ENCODE measurements at places on chromosomes 2 and 18. TPM values are rescaled to one million over a fixed set of nuclear protein-coding genes. Genes with fewer than 3 reads are reported as not detected.
A peak's percentile ranks its signal among the peaks of the same experiment; 100 is the strongest.

The DTNA gene
- polyA plus RNA-seq = 1.4 TPM

The CD28 gene
- 2.5 TPM for polyA plus RNA-seq

DNA sequence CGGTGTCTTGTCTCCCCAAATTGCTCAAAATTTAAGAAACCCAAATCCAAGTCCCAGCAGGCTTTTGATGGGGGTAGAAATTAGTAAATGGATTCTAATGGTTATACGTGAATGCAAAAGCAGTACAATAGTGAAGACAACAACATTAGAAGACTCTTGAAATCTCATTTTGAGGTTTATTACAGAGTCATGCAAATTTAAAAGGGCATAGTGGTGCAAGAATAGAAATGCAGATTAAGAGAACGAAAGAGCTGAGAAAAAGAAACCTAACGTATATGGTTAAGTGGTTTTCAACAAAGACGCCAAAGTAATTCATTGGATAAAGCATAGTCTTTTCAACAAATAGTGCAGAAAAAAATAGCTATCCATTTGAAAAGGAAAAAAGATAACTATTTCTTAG, 33.2 kb upstream of the CXXC1 start:
- H3K36me3 ChIP-seq = no peaks in the 10 kb centered on the region
- no peak for DNase-seq
- no peak overlapping the region for H3K27ac ChIP-seq
- H3K4me1 ChIP-seq = no peaks in the 10 kb centered on the region
- no peak overlapping the region for H3K4me3 ChIP-seq

The ERBB4 gene
- polyA plus RNA-seq = under 0.01 TPM

- H3K4me3 ChIP-seq = no peak overlapping the region
- peaks cover 100% of the 10 kb centered on the region for H3K4me1 ChIP-seq
- peak; percentile 84 for DNase-seq
- H3K27ac ChIP-seq = peak overlapping the region; percentile 50
- H3K36me3 ChIP-seq = no peaks in the 10 kb centered on the region
Measured at GRCh38 chr2:7012141-7012764, 95.0 kb downstream of the RNF144A start.

GRCh38 chr2:174902506-174903263, 102.5 kb downstream of the CHN1 start:
- no peak for DNase-seq
- H3K27me3 ChIP-seq = no peaks in the 10 kb centered on the region
- H3K4me3 ChIP-seq = no peak overlapping the region
- peaks cover 8% of the 10 kb centered on the region for H3K4me1 ChIP-seq
- no peaks in the 10 kb centered on the region for H3K36me3 ChIP-seq

The DSG1 gene
- not detected for polyA plus RNA-seq

DNA sequence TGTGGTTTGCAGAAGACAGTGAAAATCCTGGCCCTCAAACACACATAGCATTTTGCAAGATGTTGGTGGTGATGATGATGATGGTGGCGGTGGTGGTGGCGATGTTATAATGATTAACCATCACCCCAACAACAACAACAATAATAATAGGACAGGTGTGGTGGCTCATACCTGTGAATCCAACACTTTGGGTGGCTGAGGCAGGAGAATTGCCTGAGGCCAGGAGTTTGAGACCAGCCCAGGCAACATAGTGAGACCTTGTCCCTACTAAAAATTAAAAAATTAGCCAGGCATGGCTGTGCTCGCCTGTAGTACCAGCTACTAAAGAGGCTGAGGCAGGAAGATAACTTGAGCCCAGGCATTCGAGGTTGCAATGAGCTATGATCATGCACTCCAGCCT, 3.8 kb downstream of the VIT start:
- no peaks in the 10 kb centered on the region for H3K27me3 ChIP-seq
- H3K36me3 ChIP-seq = no peaks in the 10 kb centered on the region
- H3K4me3 ChIP-seq = no peak overlapping the region
- no peak overlapping the region for H3K27ac ChIP-seq
- DNase-seq = no peak

DNA sequence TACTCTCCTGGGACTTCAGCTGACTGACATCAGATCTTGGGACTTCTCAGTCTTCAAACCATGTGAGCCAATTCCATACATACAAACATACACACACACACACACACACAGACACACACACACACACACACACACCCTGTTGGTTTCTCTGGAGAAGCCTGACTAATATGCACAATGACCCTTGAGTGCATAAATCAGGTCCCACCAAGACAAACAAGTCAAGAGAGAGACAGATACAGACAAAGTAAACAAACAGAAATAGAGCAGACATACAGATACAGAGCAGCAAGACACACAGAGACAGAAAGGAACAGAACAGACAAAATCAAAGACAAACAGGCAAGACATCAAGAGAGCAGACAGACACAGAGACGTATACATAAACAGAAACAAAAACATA, 43.8 kb upstream of the DDX18 start:
- no peak overlapping the region for H3K4me3 ChIP-seq
- H3K4me1 ChIP-seq = no peaks in the 10 kb centered on the region
- H3K27me3 ChIP-seq = no peaks in the 10 kb centered on the region
- H3K27ac ChIP-seq = no peak overlapping the region
- H3K36me3 ChIP-seq = no peaks in the 10 kb centered on the region
